ENCODE measurements at places on chromosomes 1 and 21. TPM values are rescaled to one million over a fixed set of nuclear protein-coding genes. Genes with fewer than 3 reads are reported as not detected.

The ODF2L gene
- 27.2 TPM for total RNA-seq

The FMN2 gene
- 6.0 TPM for total RNA-seq

The ALDH4A1 gene
- 9.6 TPM for total RNA-seq

The OVAAL gene
- not detected for total RNA-seq

The UBE2U gene
- total RNA-seq = not detected
